ENCODE measurements at places on chromosomes 5 and 9.

DNA sequence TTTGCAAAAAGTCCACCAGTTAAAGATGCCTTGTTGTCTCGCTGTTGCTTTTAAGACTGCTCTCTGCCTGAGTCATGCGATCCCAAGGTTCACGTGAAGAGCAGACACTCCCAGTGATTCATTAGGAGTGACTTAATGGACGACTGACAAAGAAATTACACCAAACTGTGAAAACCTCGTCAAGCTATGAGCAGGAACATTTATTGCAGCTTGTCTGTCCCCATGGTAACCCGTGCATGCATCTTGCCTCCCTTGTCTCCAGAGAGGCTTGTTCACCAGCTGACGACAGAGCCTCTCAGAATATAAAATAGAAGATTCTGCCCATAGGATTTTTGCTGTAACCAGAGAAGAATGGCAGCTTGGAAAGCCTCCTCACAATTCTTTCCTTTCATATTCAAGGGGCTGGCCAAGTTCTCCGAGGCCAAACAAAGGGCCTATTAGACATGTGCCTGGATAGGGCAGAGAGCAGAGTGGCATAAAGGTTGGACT lies 352.7 kb downstream of the SPOCK1 start:
- DNase-seq: no peak

- no peak for DNase-seq
Observed at GRCh38 chr9:90844326-90844725, 42.7 kb downstream of the SYK start.

GRCh38 chr5:73895471-73895870 lies 269.5 kb downstream of the ARHGEF28 start:
- no peak for DNase-seq

DNA sequence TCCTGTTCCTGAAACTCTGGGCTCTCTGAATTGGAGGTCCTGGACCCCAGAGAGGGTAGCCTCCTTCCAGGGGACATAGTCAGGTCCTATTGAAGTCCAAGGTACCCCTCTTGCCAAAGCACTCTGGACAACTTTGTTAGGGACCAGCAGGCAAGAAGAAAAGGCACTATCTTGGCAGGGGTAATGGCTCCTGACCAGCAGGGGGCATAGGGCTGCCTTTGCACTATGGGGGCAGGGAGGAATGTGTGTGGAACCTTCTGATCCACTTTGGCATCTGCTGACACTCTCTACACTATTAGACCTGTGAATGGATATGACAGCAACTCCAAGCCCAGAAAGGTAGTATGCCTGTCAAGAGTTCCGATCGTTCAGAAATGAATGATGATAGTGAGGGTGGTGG lies 179.0 kb upstream of the CD180 start:
- DNase-seq: no peak

GRCh38 chr9:122263699-122264349 lies 816 bp downstream of the RBM18 start:
- no peak for DNase-seq

DNA sequence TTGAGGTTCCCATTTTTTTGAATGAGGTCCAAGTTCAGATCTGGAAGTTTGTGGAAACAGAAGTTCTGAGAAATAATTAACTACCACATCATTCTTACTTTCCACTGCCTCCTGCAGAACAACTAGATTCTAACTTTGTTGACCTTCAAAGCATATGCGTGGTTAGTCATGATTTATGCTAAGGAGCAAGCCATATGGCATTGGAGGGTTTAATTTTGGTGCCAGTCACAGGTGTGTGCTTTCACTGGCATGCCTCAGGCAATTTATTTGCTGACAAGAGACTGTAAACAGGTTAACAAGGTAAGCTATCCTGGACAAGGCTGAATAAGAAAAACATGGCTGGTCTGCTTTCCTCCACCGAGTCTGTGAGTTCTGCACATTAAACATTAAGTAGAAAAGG lies 31.5 kb downstream of the HMHB1 start:
- no peak for DNase-seq

GRCh38 chr9:134350416-134350994 lies 24.2 kb downstream of the RXRA start:
- no peak for DNase-seq

- no peak for DNase-seq
Observed at GRCh38 chr5:109455598-109456096, 45.9 kb upstream of the PJA2 start.

DNA sequence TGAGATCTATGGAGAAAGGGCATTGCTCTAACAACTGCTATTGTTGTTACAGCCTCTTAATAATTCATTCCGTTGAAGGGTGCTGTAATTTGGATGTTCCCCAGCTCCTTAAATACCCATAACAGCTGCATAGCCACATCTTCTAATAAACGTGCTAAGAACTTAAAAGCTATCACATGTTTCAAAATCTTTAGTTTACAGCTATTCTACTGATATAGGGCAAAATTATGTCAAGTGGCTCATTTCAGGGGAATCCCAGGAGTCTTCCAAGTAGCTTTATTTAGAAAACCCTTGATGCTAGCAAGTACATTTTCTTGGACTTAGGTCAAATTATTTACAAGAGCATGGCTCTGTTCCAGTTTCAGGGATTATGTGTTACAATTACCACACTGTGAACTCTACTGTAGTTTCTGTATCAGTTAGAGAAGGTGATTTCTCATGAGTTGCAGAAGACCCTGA lies 990.4 kb upstream of the ACO1 start:
- no peak for DNase-seq

DNA sequence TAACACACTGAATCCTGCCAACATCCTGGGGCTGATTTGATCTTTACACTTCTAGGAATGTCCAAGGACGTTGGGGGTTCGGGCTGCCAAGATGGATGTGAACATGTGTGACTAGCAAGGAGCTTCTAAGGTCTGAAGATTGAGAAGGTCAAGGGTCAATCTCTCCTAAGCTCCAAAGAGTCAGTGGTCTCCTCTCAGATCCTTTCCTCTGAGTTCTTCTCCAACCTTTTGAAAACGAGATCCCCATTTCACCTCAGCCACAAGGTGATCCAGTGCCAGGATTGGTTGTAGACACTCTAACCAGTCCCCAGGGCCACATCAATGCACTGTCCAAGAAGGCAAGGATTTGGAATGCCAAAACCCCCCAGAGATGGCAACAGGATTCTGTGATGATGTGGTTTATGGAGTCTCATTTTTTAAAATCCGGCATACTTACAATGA lies 266.8 kb downstream of the NDUFS4 start:
- no peak for DNase-seq
